ENCODE measurements at places on chromosomes 11 and 22.

DNA sequence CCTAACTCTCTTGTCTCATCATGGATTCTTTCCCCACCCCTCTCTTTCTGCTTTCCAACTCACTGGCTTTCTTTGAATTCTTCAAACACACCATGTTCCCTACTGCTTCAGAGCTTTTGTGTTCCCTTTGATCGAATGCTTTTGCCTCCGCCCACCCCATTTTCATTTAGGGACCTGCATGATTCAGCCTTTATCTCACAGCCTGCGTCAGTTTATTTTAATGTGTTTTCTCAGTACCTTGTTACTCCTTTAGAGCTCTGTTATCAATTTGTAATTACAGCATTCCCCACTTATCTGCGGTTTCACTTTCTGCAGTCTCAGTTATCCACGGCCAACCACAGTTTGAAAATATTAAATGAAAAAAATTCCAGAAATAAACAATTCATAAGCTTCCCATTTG is 451.3 kb downstream of the METTL15 start:
- no peak for DNase-seq

- no peak for DNase-seq
These were observed 12.9 kb downstream of the GNB1L start for GRCh38 chr22:19841641-19842392.

- DNase-seq = no peak
These were observed 11.7 kb upstream of the POLDIP3 start for GRCh38 chr22:42626431-42626830.

GRCh38 chr11:113168354-113169342 is 145.7 kb upstream of the TTC12 start:
- DNase-seq = no peak

- DNase-seq = no peak
These were observed 38.7 kb upstream of the SWAP70 start for GRCh38 chr11:9625162-9625561.

All from HuH-7 (cell line).